Thyroid gland (tissue), 4 donors: ENCODE measurements at places on chromosomes 2 and 18. TPM values are rescaled to one million over a fixed set of nuclear protein-coding genes. Genes with fewer than 3 reads are reported as not detected.
A peak's percentile ranks its signal among the peaks of the same experiment; 100 is the strongest.

Gene LRRTM4
- total RNA-seq, result not detected

- H3K4me1 ChIP-seq, result peaks cover 19% of the 10 kb centered on the region
- peak; percentile 53 for DNase-seq
- H3K4me3 ChIP-seq, result peak overlapping the region; percentile 4
Observed at GRCh38 chr2:25276569-25277465, 64.9 kb downstream of the DNMT3A start.

Gene SLC8A1
- 5.1 TPM for total RNA-seq

DNA sequence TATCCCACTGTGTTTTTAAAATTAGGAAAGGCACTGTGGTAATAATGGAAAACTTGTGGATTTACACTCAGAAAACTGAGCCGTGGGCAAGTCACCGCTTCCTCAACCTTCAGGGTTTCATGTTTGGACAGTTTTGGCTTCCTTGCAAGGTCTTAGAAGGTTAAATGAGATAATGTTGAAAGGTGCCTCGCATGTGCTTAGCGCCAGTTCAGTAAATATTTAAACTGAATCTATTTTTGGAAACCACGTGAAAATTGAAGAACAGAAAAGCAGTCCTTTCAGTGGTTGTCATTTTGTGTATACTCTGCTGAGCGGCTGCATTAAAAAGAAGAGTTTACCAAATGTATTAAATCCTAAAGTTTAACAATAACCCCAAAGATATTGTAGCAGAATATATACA lies 15.2 kb upstream of the AGAP1 start:
- H3K27me3 ChIP-seq, result no peaks in the 10 kb centered on the region
- H3K27ac ChIP-seq, result no peak overlapping the region
- no peaks in the 10 kb centered on the region for H3K36me3 ChIP-seq
- H3K4me1 ChIP-seq, result no peaks in the 10 kb centered on the region
- no peak overlapping the region for H3K4me3 ChIP-seq

Gene TTC39C
- total RNA-seq, result 10.6 TPM

DNA sequence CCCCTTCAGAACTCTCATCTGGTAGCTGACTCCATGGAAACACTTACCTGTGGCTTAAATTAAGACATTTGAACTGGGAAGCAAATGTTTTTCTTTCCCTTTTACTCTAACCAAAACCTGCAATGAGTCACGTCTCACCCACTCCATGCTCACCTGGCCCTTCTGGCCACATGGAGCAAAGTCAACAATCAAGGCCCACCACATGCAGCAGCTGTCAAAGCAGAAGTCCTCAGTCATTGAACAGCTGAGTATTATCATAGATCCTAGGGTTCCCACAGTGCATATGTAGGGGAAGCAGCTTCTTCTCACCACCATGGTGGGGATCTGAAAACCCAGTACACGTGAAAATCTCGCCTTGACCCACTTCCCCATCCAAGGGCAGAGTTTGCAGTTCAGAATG lies 12.3 kb upstream of the MEP1B start:
- no peak overlapping the region for H3K4me3 ChIP-seq
- peaks cover 6% of the 10 kb centered on the region for H3K4me1 ChIP-seq

Gene LOXHD1
- total RNA-seq, result 0.27 TPM

- H3K4me3 ChIP-seq, result no peak overlapping the region
- DNase-seq, result no peak
- H3K27ac ChIP-seq, result no peak overlapping the region
- no peaks in the 10 kb centered on the region for H3K36me3 ChIP-seq
- H3K27me3 ChIP-seq, result no peaks in the 10 kb centered on the region
Observed at GRCh38 chr2:188046437-188046836, 245.2 kb upstream of the GULP1 start.

GRCh38 chr18:63236921-63237846 lies 82.4 kb downstream of the BCL2 start:
- H3K27me3 ChIP-seq, result no peaks in the 10 kb centered on the region
- H3K4me1 ChIP-seq, result peaks cover 49% of the 10 kb centered on the region
- H3K4me3 ChIP-seq, result no peak overlapping the region
- peak; percentile 25 for DNase-seq

DNA sequence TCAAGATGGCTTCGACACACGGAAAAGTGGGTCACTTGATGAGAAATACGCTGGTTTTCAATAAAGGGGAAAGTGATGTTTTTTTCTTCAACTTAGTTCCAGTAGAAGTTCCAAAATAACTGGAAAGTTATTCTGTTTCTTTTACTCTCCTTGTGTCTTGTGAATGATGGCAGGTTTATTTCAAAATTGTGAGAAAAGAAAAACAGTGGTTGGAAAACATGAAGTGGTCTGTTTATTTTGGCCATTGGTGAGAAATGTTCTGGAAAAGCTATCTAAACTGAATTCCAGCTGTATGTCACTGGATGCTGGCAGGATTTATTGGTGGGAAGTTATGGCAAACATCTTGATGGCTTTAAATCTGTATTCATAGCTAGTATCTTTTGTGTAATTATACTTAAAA lies 484.1 kb downstream of the DCC start:
- H3K36me3 ChIP-seq, result no peaks in the 10 kb centered on the region
- H3K27ac ChIP-seq, result no peak overlapping the region
- H3K4me1 ChIP-seq, result no peaks in the 10 kb centered on the region

GRCh38 chr2:94956797-94957391 lies 68.6 kb upstream of the MAL start:
- no peaks in the 10 kb centered on the region for H3K27me3 ChIP-seq
- no peak overlapping the region for H3K27ac ChIP-seq
- no peak overlapping the region for H3K4me3 ChIP-seq
- no peaks in the 10 kb centered on the region for H3K36me3 ChIP-seq
- H3K4me1 ChIP-seq, result no peaks in the 10 kb centered on the region
- peak; percentile 24 for DNase-seq

DNA sequence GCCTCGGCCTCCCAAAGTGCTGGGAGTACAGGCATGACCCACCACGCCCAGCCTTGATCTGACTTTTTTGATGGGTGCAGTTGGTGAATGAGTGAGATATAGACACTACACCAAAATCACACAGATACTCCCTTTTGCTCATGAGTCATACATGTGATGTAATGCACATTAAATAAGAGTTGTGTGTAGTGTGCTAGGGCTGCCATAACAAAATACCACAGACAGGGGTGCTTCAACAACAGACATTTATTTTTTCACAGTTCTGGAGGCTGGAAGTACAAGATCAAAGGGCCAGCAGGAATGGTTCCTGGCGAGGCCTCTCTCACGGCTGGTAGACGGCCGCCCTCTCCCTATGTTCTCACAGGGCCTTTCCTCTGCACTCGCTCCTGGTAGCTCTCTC lies 46.6 kb downstream of the GBX2 start:
- H3K36me3 ChIP-seq, result peaks cover 11% of the 10 kb centered on the region
- H3K4me1 ChIP-seq, result no peaks in the 10 kb centered on the region
- H3K27me3 ChIP-seq, result no peaks in the 10 kb centered on the region
- no peak overlapping the region for H3K27ac ChIP-seq

Gene THSD7B
- 0.94 TPM for total RNA-seq

Gene UGT1A3
- total RNA-seq, result not detected

Gene UGT1A5
- total RNA-seq, result 0.89 TPM

Gene MAP2
- total RNA-seq, result 90.3 TPM

DNA sequence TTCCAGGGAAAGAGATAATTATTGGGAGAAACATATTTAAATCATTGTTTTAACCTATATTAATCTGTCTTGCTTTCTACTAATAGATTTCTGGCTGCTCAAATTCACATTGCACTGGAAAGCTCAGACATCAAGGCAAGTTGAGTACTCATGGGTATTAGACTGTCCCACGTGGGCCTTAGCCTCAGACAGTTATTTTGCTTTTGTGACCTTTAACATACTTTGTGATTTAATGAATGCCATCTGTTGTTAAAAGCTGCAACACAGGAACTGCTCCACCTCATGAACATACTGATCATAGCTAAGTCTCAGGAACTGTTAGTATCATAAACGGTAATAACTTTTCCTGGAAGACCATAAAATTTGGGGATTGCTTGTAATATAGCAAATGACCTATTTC lies 2.7 kb upstream of the LCT start:
- no peaks in the 10 kb centered on the region for H3K4me1 ChIP-seq
- H3K27me3 ChIP-seq, result no peaks in the 10 kb centered on the region
- no peak for DNase-seq
- H3K27ac ChIP-seq, result no peak overlapping the region
- no peaks in the 10 kb centered on the region for H3K36me3 ChIP-seq

Gene MOB4
- total RNA-seq, result 26.1 TPM

- no peaks in the 10 kb centered on the region for H3K36me3 ChIP-seq
- H3K27ac ChIP-seq, result peak overlapping the region; percentile 100
- H3K4me3 ChIP-seq, result peak overlapping the region; percentile 96
Observed at GRCh38 chr2:177264209-177264692, 276 bp downstream of the NFE2L2 start.

- H3K27me3 ChIP-seq, result no peaks in the 10 kb centered on the region
- no peak overlapping the region for H3K27ac ChIP-seq
- peak; percentile 48 for DNase-seq
- no peak overlapping the region for H3K4me3 ChIP-seq
- H3K36me3 ChIP-seq, result no peaks in the 10 kb centered on the region
Observed at GRCh38 chr18:40413160-40413559, 1541.9 kb upstream of the PIK3C3 start.

DNA sequence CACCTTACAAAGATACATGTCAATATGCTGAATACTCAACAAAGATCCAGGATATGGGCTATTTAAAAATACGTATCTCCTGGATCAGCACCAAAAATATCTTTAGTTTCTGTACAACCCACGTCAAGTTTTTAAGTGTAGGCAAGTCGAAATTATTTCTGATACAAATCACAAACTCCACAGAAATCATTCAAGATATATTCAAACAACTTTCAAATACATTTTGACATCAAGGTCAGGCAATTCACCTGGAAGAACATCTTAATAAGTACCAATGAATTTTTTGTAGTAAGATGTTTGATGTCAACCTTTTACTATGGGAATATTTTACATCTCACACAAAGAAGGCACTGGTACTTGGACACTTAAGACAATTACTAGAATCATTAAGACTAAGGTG lies 86.2 kb downstream of the CUL3 start:
- H3K27me3 ChIP-seq, result no peaks in the 10 kb centered on the region
- no peaks in the 10 kb centered on the region for H3K4me1 ChIP-seq
- H3K27ac ChIP-seq, result no peak overlapping the region
- no peak overlapping the region for H3K4me3 ChIP-seq
- H3K36me3 ChIP-seq, result peaks cover 24% of the 10 kb centered on the region

- no peaks in the 10 kb centered on the region for H3K27me3 ChIP-seq
- H3K4me1 ChIP-seq, result peaks cover 25% of the 10 kb centered on the region
- H3K36me3 ChIP-seq, result no peaks in the 10 kb centered on the region
- H3K4me3 ChIP-seq, result no peak overlapping the region
- no peak overlapping the region for H3K27ac ChIP-seq
- DNase-seq, result no peak
Observed at GRCh38 chr2:1652034-1652790, 92.1 kb downstream of the PXDN start.

Gene OBSL1
- total RNA-seq, result 154 TPM

DNA sequence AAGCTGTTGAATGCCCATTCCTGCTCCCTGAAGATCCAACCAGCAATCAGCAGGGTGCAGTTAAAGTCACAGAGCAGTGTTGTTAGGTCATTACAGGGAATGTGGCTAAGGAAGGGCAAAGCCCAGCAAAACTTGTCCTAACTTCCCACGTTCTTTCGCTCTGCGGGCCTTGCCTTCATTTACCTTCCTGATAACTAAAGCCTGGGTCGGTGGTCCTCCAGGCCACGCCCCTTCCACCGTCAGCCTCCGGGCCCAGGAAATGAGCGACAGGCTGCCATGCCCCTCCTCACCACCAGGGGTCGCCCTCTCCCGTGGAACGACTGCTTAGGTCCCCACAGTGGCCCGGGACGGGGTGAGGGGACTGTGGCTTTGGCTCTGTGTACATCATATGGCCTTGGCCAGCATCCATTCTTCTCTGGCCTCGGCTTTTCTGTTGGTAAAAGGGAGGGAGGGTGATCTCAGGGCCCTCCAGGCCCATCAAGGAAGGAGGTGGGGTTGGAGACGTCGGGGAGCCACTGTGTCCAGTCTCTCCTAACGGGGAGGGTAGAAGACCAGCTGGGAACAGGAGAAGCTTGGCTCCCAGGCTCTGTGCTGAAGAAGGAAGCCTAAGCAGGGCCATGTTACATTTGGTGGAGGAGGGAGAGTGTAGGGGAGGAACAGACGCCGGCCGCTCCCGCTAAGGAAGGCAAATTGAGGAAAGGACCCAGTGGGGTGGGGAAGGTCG lies 2.2 kb downstream of the SH2D6 start:
- peak; percentile 88 for DNase-seq
- no peak overlapping the region for H3K4me3 ChIP-seq
- H3K36me3 ChIP-seq, result no peaks in the 10 kb centered on the region
- H3K27me3 ChIP-seq, result no peaks in the 10 kb centered on the region
- peaks cover 56% of the 10 kb centered on the region for H3K4me1 ChIP-seq

GRCh38 chr2:191666226-191666625 lies 11.7 kb upstream of the NABP1 start:
- H3K4me3 ChIP-seq, result no peak overlapping the region
- no peaks in the 10 kb centered on the region for H3K36me3 ChIP-seq
- H3K4me1 ChIP-seq, result no peaks in the 10 kb centered on the region
- H3K27me3 ChIP-seq, result no peaks in the 10 kb centered on the region

Gene ANKRD29
- 4.3 TPM for total RNA-seq

DNA sequence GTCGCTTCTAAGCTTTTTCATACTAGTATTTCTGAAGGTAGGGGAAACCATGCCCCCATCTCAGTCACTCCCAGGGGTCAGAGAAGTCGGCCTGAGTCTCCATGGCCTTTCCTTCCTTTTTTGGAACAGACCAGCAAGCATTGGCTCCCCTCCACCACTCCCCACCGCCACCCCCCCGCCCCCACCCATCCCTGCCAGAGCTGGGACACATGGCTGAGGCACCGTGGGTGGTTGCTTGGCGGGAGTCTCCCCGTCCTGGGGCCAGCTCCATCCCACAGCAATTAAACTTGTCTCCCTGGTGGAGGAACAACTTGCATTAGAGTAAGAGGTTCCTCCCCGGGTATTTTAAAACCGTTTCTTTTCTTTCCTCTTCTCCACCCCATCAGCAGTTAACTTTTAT lies 100.8 kb upstream of the TFPI start:
- no peaks in the 10 kb centered on the region for H3K36me3 ChIP-seq
- no peak overlapping the region for H3K4me3 ChIP-seq
- no peaks in the 10 kb centered on the region for H3K27me3 ChIP-seq

GRCh38 chr2:55419233-55419678 lies 400 bp downstream of the CCDC88A start:
- no peaks in the 10 kb centered on the region for H3K36me3 ChIP-seq
- no peak for DNase-seq
- no peaks in the 10 kb centered on the region for H3K27me3 ChIP-seq
- H3K27ac ChIP-seq, result peak overlapping the region; percentile 81

GRCh38 chr2:44314362-44314761 lies 39.1 kb downstream of the SLC3A1 start:
- no peak overlapping the region for H3K27ac ChIP-seq
- no peaks in the 10 kb centered on the region for H3K4me1 ChIP-seq
- H3K36me3 ChIP-seq, result peaks cover 8% of the 10 kb centered on the region
- no peak overlapping the region for H3K4me3 ChIP-seq
- no peaks in the 10 kb centered on the region for H3K27me3 ChIP-seq
